ENCODE measurements at places on chromosomes 7 and 10.
A peak's percentile ranks its signal among the peaks of the same experiment; 100 is the strongest.

- no peak for DNase-seq
Observed at GRCh38 chr7:617614-618538, 98.2 kb upstream of the PDGFA start.

DNA sequence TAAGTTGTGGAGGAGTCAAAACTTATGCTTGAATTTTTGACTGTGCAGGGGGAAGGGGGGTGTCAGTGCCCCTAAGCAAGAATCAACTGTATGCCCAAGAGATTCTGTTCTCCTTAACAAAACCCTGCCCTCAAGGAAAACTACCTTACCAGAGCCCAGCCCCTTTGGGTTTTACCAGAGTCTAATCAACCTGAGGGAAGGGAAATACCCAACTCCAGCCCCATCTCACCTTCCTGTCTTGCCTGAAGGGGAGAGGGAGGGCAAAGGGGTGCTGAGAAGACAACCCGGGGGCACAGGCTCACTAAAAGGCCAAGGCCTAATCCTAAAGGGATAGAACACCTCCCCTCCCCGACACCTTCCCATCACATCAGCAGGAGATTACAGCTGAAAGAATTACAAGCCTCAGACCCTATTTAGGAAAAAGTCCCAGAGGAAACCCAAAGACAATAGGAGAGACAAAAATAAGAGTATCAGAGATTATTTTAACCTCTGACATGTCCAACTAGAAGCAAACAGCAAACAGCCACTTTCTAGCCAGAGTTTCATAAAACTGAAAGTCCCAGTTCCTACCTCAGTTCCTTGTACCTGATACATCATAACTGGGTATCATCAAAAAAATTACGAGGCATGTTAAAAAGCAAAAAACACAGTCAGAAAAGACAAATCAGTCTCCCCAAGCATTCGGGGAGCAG lies 26.8 kb upstream of the C7orf33 start:
- DNase-seq = no peak

DNA sequence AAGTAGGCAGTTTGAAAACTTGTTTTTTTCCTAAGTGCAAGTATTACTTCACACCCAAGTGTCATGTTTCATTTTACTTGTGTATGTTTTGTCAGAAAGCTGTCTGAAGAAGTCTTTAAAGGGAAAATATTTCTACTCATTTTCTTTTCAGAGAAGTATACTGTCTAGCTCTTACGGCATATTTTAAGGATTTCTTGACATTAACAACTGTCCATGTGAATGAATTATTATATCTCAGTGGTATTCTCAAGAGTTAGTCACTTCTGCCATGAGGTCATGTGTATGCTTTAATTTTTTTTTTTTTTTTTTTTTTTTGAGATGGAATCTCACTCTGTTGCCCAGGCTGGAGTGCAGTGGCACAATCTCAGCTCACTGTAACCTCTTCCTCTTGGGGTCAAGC lies 229.5 kb downstream of the BICC1 start:
- DNase-seq = no peak

DNA sequence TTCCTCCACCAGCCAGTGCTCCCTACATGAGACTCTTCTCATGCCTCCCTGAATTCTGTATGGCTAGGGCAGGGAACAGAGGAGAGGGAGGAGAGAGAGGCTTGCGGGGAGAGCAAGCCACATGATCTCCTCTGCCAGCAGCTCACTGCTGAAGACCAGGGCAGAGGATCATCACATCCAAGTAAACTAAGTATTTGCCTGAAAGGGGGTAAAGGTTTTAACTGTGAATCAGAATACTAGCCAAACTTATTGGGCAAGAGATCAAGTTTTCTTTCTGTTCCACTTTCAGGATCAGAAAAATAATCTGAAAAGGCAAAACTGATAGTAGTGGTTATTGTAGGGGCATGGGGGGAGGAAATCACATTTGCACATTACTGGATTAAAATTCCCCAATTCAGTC lies 17.8 kb upstream of the ERCC6 start:
- DNase-seq = no peak

- DNase-seq = peak; percentile 4
Observed at GRCh38 chr10:116287906-116288501, 15.0 kb upstream of the GFRA1 start.

- DNase-seq = no peak
Observed at GRCh38 chr10:72027498-72027897, 60.9 kb downstream of the SPOCK2 start.

DNA sequence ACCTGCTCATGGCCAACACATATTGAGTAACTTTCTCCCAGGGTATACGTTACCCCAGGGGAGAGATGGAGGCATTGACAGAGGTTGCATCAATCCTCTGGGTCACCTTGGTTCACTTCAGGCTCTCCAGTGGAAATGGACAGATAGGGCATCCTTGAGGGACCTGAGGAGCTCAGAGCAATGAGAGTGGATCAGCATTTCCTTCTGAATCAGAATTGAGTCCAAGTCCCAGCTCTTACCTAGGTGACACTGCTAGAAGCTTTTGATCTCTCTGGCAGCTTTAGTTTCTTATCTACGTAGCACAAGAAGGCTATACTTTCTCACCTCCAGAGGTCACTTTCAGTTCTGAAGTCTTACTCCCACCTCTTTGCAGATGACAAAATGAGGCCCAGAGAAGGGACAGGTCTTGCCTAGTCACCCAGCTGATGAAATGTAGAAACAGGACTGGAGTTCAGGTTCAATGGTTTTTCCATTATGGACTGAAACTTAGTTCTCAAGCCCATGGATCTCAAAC lies 35.2 kb downstream of the PANK1 start:
- no peak for DNase-seq

DNA sequence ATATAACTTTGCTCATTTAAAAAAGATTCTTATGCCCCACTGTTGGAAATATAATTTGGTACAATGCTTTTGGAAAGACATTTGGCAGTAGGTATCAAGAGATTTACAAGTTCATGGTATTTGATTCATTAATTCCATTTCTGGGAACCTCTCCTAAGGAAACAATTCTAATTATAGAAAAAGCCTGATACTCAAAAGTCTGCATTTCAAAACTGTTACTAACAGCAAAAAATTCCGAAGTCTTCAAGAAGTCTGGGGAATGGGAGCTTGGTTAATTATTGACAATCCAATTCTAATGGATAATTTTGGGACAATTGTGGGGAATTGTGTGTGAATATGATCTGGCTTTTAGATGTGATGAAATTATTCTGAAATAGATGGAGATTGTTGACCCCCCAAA lies 59.6 kb downstream of the HDAC9 start:
- DNase-seq = no peak

All from SHP77 (cell line).